Inflammatory macrophage treated with lipopolysaccharide for 1 hour (primary cell): ENCODE measurements at places on chromosomes 12 and 14.

GRCh38 chr12:13368431-13368830 lies 171.9 kb downstream of the EMP1 start:
- DNase-seq: no peak

GRCh38 chr12:115364921-115365320 lies 680.9 kb upstream of the TBX3 start:
- no peak for DNase-seq

GRCh38 chr12:30748147-30748546 lies 6.6 kb downstream of the CAPRIN2 start:
- no peak for DNase-seq

- DNase-seq: no peak
Observed at GRCh38 chr14:51094282-51094821, 553 bp downstream of the TRIM9 start.

- DNase-seq: no peak
Observed at GRCh38 chr12:94634717-94635116, 15.6 kb downstream of the TMCC3 start.
